ENCODE measurements at places on chromosomes 5 and 9.

DNA sequence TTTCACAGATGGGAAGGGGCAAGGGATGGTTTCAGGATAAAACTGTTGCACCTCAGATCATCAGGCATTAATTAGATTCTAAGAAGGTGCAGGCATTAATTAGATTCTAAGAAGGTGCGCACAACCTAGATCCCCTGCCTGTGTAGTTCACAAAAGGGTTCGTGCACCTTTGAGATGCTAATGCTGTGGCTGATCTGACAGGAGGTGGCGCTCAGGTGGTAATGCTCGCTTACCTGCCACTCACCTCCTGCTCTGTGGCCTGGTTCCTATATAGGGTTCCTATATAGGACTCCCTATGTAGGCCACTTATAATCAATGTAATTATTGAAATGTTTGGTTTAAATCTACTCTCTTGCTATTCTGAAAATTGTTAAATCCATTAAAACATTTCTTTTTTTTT is 171.0 kb downstream of the MSX2 start:
- no peak for DNase-seq

DNA sequence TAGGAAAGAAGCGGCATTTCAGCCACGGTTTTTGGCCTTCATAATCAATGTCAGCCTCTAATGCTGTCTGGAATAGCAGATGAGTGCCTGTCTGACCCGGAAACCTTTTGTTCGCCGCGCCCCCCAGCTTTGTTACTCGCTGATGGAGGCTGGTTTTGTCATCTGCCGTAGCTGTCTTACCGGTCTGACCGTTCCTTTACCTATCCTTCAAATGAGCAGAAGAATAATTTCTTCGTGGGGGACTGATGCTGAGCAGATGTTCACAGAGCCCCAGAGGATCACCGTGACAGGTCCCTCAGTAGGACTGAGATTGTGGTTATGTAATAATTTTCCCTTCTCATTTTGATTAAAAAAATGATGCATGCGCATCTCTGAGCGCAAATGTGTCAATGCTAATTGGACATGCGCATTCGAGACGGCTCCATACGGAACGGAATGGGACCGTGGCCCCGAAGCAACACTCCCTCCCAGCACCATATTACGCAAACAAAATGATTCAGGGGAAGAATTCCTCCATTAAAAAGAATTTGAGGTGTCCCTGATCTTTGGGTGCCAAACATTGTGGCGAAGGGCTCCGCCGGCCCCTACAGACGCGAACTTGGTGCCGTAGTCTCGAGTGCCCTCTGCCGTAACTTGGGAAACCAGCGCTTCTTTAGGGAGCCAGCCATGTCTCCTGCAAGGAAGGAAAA is 27.6 kb downstream of the TLX3 start:
- DNase-seq = peak; percentile 24

GRCh38 chr5:155655569-155655968 is 642.0 kb downstream of the KIF4B start:
- no peak for DNase-seq

- no peak for DNase-seq
These were observed at the start of gene NDST1 for GRCh38 chr5:150507474-150508276. Gene NDST1, plus strand, starts transcription at chr5:150508131. Its CDS starts 13,124 bp downstream, at chr5:150521255.

- DNase-seq = no peak
These were observed 25.2 kb downstream of the IL12B start for GRCh38 chr5:159304961-159305595.

DNA sequence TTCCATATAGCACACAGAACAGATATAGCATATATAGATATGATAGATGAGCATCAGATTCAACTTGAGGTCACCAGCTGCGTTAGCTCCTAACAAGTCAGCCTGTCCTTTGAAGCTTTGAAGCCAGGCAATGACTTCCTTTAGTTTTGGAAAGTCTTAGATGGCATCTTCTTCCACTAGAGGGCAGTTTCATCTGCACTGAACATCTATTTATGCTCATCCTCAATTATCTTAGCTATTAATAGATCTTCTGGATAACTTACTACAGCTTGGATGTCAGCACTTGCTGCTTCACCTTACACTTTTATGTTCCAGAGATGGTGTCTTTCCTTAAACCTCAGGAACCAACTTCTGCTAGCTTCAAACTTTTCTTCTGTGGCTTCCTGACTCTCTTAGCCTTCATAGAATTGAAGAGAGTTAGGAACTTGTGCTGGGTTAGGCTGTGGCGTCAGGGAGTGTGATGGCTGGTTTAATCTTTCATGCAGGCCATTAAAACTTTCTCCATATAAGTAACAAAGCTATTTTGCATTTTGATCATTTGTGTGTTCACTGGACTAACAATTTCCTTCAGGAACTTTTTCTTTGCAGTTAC is 1401.4 kb downstream of the EFNA5 start:
- DNase-seq = no peak

DNA sequence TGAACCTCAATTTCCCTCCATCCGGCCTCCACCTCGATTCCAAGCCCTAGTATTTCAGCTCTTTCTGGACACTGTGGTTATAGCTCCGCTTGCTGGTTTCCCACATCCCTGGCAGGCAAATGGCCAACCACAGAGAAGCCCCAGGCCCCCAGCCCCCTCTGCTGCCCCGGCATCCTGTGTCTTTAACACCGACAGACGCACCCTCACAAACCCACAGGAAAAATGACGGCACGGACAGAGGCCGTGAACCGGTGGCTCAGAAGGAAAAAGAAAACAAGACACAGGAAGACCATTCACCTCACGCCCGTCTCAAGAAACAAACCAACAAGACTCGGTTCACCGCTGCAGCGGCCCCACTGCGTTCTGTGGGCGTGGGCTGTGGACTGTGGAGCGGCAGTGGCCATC is 1.5 kb upstream of the CLIC3 start:
- DNase-seq = peak; percentile 65

DNA sequence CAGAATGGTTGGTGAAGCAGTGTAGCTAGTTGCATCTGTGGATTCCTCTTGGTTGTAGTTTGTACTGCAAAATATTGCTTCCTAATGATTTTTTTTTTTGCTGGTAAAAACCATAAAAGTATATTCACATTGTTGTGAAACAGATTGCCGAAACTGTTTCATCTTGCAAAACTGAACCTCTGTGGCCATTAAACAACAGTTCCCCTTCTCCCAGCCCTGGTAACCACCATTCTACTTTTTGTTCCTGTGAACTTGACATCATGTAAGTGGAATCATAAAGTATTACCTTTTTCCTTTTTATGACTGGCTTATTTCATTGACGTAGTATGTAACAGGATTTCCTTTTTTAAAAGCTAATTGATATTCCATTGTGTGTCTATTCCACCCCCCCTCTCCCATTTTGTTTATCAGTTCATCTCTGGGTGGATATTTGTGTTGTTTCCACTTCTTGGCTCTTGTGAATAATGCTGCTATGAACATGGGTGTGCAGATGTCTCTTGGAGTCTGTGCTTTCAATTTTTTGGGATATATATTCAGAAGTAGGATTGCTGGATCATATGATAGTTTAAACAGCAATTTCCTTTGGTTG is 11.8 kb downstream of the SUB1 start:
- DNase-seq = no peak

DNA sequence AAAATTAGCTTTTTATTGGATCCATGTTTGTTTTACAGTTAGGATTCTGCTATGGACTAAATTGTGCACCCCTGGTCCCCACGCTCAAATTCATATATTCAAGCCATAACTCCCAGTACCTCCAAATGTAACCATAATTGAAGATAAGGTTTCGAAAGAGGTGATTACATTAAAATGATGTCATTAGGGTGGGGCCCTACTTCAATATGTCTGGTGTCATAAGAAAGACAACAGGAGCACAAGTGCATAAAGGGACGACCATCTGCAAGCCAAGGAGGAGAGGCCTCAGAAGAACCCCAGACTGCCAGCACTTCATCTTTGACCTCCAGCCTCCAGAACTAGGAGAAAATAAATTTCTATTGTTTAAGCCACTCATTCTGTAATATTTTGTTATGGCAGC is 7.4 kb upstream of the HNRNPA0 start:
- DNase-seq = no peak

DNA sequence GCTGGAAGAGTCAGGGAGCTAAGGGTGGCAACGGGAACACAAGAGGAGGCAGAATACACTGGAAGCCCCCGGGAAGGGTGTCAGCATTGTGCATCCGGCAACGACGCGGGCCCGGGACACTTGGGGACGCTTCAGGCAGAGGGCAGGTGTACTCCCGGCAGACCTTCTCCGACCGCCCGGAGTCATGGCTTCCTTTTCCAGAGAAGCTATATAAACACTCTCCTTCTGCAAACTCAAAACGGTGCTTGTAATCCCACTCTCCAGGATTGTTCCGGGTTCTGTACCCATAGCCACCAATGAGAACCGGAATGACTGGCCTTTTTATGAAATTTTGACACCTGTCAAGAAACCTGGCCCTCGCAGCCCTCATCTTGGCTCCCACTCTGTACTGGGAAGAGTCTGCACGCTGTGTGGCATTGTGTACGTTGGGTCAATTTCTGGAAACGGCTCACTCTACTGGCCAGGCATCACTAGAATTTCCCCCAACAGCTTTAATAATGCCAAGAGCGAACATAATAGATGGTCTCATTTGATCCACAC is 462 bp upstream of the MCC start:
- DNase-seq = no peak

DNA sequence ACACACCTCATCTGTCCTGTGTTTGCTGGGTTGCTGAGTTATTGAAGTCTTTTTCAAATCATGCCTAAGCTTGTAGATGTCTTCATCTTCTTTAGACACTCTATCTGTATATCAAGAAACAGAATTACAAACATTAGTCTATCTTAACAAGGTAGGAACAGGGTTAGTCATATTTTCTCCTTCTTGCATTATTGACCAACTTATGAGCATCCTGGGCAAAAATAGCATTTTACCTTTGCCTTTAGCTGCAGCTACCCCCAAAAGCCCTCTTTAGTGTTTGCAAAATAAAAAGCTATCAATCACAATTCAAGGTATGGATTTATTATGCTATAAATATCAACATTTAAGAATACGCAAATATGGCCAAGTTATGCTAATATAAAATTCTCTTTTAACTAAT is 3.4 kb downstream of the PLK2 start:
- no peak for DNase-seq

GRCh38 chr9:104927912-104928740 is at the start of gene ABCA1:
Gene ABCA1, minus strand, starts transcription at chr9:104928155. Its CDS starts 24,476 bp downstream, at chr9:104903679.
- DNase-seq = peak; percentile 75

DNA sequence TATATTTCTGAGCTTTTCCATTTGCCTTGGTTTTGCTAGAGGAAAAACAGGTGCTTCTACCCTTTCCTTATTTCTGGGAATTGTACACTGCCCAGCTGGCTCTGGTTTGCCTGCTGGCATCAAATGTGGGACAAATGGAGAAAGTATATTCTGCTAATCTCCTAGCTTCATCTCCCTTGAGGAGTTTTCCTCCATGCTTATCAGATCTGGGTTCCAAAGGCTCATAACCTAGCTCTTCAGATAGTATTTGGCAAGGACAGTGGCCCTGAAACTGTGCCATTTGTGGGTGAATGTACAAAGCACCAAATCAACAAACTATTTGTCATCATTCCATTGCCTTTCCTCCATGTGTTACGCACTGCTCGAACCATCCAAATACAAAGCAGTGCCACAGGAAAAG is 16.2 kb downstream of the PRLR start:
- DNase-seq = no peak

GRCh38 chr5:10534561-10535530 is 29.0 kb upstream of the ANKRD33B start:
- no peak for DNase-seq

- DNase-seq = no peak
These were observed 5.5 kb upstream of the N4BP3 start for GRCh38 chr5:178107756-178108310.
